Cardiac atrium fibroblast (primary cell): ENCODE measurements at places on chromosomes 3 and 15. TPM values are rescaled to one million over a fixed set of nuclear protein-coding genes. Genes with fewer than 3 reads are reported as not detected.

Gene SNRK
- total RNA-seq: 14.7 and 17.1 TPM in 2 replicates

Gene GPR160
- total RNA-seq: 0.16 and 3.1 TPM in 2 replicates

Gene SHF
- 1.6 and 1.8 TPM in 2 replicates for total RNA-seq

Gene C3orf85
- not detected in 2 replicates for total RNA-seq

Gene MFAP1
- 14.4 and 23.0 TPM in 2 replicates for total RNA-seq

Gene KNG1
- not detected in 2 replicates for total RNA-seq
